ENCODE measurements at places on chromosomes 6 and 20. TPM values are rescaled to one million over a fixed set of nuclear protein-coding genes. Genes with fewer than 3 reads are reported as not detected.

GRCh38 chr6:1311400-1312202 lies at the start of gene FOXQ1:
Gene FOXQ1 (plus strand): TSS chr6:1312098. CDS start chr6:1312705, 607 bp downstream.
- no peaks in the 10 kb centered on the region for H3K36me3 ChIP-seq
- peaks cover 23% of the 10 kb centered on the region for H3K4me1 ChIP-seq
- peak within 1 kb of the TSS; percentile 72 for H3K4me3 ChIP-seq
- no peak within 1 kb of the TSS for H3K27ac ChIP-seq
- peaks cover 75% of the 10 kb centered on the region for H3K27me3 ChIP-seq

Gene LHFPL5
- not detected for total RNA-seq

Gene RIPPLY2
- total RNA-seq, result not detected

GRCh38 chr6:48048451-48049146 lies 62.4 kb downstream of the PTCHD4 start:
- no peak overlapping the region for H3K4me3 ChIP-seq
- no peaks in the 10 kb centered on the region for H3K36me3 ChIP-seq
- H3K4me1 ChIP-seq, result peaks cover 7% of the 10 kb centered on the region
- no peak overlapping the region for H3K27ac ChIP-seq
- DNase-seq, result no peak

- H3K4me3 ChIP-seq, result no peak overlapping the region
- H3K27ac ChIP-seq, result peak overlapping the region; percentile 86
- peaks cover 83% of the 10 kb centered on the region for H3K4me1 ChIP-seq
These were observed 19.9 kb downstream of the CAP2 start for GRCh38 chr6:17413313-17413750.

DNA sequence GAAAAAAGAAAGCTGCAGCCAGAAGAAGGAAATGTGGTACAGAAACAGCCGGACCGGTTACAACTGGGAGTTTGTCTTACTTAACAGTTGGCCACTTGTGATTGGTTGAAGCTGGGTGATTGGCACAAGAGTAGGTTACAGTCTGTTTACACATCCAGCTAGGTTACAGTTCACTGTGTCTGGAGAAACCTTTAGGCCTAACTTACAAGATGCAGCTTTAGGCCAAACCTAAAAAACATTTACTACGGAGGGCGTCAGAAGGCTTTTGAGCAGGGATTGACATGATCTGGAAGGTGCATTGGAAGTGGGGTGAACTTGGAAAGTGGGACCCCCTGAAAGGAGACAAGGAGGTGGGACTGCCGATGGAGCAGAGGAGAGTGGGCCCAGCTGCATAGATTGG lies 122.3 kb downstream of the BANF2 start:
- H3K27me3 ChIP-seq, result no peaks in the 10 kb centered on the region
- peaks cover 40% of the 10 kb centered on the region for H3K4me1 ChIP-seq
- H3K4me3 ChIP-seq, result no peak overlapping the region
- peaks cover 4% of the 10 kb centered on the region for H3K36me3 ChIP-seq
- H3K27ac ChIP-seq, result peak overlapping the region; percentile 30

Gene ABHD16B
- not detected for total RNA-seq

Gene STMND1
- not detected for total RNA-seq

GRCh38 chr20:50133041-50133440 lies 20.1 kb upstream of the UBE2V1 start:
- DNase-seq, result no peak
- no peaks in the 10 kb centered on the region for H3K27me3 ChIP-seq
- no peak overlapping the region for H3K27ac ChIP-seq
- H3K4me3 ChIP-seq, result no peak overlapping the region
- H3K36me3 ChIP-seq, result peaks cover 15% of the 10 kb centered on the region

GRCh38 chr6:79079561-79080041 lies 1.5 kb upstream of the PHIP start:
- peak overlapping the region; percentile 89 for H3K4me3 ChIP-seq
- no peak for DNase-seq
- no peaks in the 10 kb centered on the region for H3K27me3 ChIP-seq
- H3K36me3 ChIP-seq, result peaks cover 2% of the 10 kb centered on the region

- H3K27ac ChIP-seq, result no peak overlapping the region
- H3K4me1 ChIP-seq, result no peaks in the 10 kb centered on the region
- H3K4me3 ChIP-seq, result no peak overlapping the region
These were observed 51.4 kb upstream of the PTGIS start for GRCh38 chr20:49619113-49620048.

DNA sequence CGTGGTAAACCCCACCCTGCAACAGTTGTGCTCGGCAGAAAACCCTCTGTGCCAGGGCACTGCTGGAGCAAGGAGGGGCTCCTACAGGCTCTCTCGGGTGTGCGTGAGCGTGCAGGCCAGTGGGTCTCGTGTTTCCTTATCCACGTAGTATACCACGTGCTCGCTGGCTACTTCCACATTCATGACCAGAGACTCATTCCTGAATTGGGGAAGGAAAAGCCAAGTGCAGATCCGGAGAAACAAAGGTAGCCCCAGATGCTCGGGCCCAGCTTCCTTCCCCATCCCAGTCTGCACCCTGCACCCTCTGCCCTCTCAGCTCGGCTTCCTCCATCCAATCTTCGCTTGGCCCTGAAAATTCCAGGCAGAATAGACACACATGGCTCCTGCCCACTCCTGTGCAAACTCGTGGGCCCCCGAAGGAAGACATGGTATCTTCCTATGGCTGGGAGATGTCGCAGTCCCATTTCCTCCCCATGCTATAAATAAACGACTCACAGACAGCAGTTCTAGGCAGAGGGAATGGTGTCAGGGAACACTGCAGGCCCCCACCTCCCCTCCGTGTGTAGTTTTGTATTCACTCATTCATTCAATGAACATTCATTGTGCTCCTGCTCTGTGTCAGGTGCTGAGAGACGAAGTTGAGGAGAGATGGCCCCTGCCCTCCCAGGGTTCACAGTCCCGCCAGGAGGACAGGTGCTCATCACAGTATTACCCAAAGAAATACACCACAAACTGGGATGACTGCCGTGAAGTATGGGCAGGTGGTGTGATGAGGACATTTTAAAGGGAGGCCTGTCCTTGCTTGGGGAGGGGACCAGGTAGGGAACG lies 29.6 kb downstream of the NPEPL1 start:
- peaks cover 37% of the 10 kb centered on the region for H3K27me3 ChIP-seq
- H3K27ac ChIP-seq, result no peak overlapping the region
- H3K4me1 ChIP-seq, result no peaks in the 10 kb centered on the region
- H3K4me3 ChIP-seq, result no peak overlapping the region
- H3K36me3 ChIP-seq, result peaks cover 3% of the 10 kb centered on the region

Gene C2
- 1.5 TPM for total RNA-seq

DNA sequence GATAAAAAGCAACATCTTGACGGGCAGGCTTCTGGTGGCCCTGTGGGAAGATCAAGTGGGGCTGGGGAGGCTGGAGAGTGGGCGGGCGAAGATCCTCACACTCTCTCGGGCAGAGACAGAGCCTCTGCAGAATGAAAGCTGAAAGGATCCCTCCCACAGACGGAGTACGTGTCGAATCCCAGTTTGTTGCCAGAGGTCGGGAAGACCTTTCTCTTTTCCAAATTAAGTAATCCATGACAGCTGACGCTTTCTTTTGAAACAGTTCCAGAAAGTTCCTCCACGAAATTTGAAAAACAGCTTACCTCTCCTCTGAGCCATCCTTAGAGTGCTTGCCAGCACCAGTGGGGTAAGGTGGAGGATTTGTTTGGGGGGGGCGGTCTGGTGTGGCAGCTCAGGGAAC lies 155.6 kb upstream of the SMLR1 start:
- H3K36me3 ChIP-seq, result no peaks in the 10 kb centered on the region
- peaks cover 22% of the 10 kb centered on the region for H3K4me1 ChIP-seq
- H3K27ac ChIP-seq, result no peak overlapping the region
- H3K27me3 ChIP-seq, result no peaks in the 10 kb centered on the region
- H3K4me3 ChIP-seq, result no peak overlapping the region
